ENCODE measurements at places on chromosomes 4 and X.

DNA sequence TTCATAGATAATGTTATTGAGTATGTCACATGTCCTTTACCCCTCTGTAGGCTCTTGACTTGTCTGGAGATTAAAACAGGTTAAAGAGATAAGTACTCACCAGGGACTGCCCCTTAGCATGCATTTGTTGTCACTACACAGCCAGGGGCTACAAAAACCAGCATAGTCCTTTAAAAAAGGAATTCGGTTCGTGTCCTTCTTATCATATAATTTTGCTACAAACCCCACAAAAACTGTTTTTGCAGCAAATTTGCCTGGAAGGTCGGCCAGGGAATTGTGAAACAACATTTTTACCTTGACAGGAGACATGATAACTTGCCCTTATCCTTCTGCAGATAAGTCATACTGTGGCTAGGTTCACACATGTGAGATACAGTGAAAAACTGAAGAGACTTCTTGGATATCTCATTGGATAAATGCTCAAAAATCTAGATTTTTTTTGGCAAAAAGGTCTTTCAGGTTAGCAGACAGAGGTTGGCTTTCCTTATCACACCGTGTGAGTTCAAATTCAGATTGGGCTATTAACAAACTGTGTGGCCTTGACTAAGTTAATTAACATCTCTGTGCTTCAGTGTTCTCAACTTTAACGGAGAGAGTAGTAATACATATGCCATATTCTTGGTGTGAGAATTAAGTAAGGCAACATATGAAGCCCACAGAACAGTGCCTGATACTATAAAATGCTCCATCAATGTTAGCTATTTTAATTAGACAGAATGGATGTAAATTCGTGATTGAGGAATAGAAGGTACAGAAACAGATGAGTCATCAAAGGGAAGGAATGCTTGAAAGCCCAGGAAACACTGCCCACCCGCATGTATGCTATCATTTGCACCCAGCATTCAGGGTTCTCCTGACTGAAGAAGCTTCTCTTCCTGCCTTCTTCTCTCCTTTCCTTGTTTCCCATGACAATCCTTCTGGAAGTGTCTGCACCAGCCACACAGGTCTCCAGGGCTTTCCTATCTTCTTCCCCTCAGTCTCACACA is 30.0 kb downstream of the FAM9C start:
- peak; percentile 32 for DNase-seq

GRCh38 chrX:154986826-154987575 is 35.5 kb downstream of the F8 start:
- DNase-seq, result no peak

DNA sequence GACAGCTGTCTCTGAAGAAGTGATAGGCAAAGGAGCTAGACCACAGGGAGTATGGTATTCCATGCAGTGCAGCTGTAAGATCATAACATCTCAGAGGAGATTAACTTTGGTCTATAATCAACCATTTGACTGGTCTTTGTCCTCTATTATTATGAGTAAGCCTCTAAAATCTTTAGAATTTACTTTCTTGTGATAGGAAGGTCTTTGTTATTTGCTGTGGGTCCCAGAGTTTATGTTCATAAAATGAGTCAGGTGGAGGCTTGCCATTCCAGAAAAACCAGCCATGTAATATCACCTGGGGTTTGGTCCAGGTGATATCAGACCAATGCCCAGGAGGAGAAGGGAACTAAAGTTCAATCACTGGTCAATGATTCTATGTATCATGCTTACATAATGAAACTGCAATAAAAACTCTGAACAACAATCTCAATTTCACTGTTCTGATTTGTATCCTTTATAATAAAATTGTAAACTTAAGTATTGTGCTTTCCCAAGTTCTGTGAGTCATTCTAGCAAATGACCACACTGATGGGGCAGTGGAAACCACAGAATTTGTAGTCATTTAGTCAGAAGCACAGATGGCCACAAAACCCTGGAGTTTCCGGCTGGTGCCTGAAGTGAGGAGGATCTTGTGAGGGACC is 239.6 kb upstream of the TRAM1L1 start:
- DNase-seq, result peak; percentile 78

DNA sequence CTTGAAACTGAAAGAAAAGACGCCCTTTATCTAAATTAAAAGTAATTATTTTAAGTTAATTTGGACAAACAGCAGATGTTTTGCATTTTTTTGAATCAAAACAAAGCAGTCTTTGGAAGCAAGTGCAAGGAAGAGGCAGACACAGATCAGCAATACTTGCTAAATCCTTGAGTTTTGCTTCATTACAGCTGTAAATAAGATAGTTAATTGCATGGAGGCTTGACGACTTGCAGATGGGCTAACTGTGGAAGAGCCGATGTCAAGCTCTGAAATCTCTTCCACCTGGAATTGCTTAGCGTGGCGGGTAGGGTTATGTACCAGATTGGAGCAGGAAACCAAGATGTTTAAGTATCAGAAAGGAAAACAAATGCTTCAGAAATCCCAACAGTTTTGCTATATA is 148.8 kb downstream of the POLA1 start:
- no peak for DNase-seq

DNA sequence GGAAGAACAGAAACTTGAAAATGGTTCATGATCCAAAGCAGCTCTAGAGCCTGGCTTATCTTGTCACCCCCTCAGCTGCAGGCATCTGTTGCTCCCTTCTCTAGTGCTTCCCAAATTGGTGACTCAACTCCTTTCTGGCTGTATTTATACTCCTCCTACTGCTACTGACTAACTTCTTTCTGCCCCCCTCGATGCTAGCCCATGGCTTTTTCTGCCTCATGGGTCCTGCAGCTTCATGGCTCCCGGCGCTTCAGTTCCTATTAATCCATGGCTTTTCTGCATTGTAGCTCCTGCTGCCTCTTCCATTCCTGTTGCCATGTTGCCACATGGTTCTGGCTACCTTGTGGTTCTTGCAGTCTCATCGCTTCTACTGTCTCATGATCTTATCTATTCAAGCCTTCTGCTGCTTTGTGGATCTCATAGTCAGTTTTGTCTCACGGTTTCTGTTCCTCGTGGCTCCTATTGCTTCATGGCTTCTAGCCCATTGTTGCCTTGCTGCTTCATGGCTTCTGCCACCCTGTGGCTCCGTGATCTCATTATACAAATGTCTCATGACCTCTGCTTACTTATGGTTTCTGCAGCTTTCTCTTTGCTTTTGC is 48.1 kb downstream of the SMC1A start:
- DNase-seq, result peak; percentile 2

- DNase-seq, result peak; percentile 62
Measured at GRCh38 chrX:12011075-12011474, 127.2 kb upstream of the FRMPD4 start.

DNA sequence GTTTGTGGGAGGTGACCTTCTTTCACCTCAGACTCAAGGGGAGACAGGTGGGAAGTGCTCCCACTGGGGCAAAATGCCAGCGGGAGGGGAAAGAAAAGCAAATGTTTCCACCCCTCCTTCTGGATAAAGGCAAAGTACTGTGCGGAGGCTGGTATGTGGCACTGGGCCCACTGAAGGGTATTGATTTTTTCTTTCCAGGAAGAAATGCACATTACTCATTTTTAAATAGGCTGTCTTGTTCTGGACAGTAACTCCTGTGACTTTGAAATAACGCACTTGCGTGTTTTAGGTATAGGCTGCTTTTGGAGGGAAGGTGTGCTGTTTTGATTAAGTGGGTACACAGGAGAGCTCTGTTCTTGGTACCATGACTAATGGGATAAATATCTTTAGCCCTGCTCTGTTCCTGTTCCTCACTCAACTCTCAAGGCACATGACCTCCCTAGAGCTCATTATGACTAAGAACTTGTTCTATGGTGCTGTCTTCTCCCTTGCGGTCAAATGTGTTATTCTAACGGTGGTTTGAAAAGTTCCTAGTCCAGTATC is 40.7 kb upstream of the MBTPS2 start:
- DNase-seq, result peak; percentile 75

DNA sequence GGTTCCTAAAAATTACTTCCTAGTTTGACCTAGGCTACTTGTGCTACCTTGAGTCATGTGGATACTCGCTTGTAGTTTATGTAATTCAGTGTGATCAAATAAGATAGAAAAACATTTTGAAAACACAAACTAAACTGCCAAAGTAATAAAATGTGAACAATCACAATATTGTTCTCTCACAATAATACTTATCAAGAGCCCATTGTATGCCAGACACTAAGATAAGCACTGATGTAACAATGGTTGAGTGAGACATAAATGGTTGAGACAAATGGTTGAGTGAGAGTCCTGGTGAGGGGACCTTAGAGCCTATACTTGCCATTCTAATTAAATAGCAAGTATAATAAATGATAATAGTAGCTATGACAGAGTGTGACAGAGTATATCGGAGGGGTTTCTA is 41.7 kb downstream of the RFC1 start:
- no peak for DNase-seq

- no peak for DNase-seq
Measured at GRCh38 chr4:147724468-147725201, 7.3 kb upstream of the ARHGAP10 start.

DNA sequence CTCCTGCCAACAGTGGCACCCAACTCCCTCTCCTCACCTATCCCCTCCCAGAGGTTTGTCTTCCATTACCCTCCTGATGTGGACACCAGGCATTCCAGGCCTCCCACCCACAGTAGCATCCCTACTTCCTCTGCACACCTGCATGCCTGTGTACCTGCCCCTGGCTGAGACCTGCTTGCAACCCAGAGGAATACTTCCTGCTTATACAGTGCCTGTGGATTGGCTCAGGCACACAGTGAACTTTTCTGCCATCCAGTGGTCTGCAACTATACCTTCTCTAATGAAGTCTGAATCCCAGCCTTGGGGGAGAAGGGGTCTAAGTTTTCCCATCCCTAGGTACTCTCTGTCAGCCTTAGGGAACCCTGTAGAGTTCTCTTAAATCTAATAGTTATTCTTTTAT is 169.9 kb downstream of the IQCM start:
- no peak for DNase-seq

GRCh38 chr4:123250843-123251242 is 145.8 kb upstream of the SPRY1 start:
- DNase-seq, result peak; percentile 47

DNA sequence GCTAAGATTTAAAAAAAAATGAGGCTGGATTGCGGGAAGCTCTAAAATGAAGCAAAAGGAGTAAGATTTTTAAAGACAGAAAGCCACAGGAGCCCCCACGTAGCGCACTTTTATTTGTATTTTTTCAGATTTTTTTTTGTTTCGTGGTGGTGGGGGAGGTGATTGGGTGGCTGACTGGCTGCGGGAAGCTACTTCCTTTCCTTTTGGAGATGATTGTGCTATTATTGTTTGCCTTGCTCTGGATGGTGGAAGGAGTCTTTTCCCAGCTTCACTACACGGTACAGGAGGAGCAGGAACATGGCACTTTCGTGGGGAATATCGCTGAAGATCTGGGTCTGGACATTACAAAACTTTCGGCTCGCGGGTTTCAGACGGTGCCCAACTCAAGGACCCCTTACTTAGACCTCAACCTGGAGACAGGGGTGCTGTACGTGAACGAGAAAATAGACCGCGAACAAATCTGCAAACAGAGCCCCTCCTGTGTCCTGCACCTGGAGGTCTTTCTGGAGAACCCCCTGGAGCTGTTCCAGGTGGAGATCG is 908 bp downstream of the PCDH10 start:
- peak; percentile 12 for DNase-seq

- peak; percentile 37 for DNase-seq
Measured at GRCh38 chr4:65089666-65090065, 580.6 kb downstream of the EPHA5 start.

- no peak for DNase-seq
Measured at GRCh38 chr4:111074523-111075114, 451.7 kb upstream of the PITX2 start.

- no peak for DNase-seq
Measured at GRCh38 chr4:103306870-103307375, 108.8 kb upstream of the CENPE start.

DNA sequence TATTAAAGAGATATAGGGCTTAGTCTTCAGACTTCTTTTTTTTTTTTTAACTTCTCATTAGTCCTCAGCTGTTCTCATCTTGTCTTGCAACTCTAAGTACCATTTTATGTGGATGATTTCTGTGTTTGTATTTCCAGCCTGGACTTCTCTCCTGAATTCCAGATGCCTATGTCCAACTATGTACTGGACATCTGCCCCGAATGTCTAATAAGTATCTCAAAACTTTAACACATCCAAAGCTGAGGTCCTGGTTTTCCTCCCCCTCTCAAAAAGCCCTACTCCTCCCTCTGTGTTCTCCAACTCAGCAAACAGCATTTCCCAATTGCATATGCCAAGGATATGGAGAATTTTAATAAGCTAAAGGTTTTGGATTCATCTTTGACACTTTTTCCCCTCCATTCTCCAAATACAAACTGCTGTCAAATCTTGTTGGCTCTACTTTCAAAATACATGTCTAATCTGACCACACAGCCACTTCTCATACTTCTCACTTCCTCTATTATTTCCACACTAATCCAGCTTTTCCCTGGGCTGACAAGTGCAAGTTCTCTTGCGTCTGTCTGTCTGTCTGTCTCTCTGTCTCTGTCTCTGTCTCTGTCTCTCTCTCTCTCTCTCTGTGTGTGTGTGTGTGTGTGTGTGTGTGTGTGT is 79.8 kb downstream of the CLCN5 start:
- DNase-seq, result no peak

GRCh38 chrX:9162698-9163097 is 128.8 kb upstream of the FAM9B start:
- DNase-seq, result no peak

DNA sequence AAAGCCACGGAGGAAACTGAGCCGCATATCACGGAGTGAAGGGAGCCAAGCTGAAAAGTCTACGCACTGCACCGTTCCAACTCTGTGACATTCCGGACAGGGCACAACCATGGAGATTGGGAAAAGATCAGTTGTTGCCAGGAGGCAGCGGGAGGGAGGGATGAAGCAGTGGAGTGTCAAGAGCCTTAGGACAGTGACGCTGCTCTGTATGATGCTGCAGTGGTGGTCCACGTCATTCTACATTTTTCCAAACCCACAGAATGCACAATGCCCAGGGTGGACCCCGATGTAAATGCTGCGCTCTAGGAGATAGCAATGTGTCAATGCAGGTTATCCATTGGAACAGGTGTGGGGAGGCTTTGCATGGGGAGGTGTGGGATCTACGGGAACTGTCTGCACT is 7.5 kb upstream of the WFS1 start:
- no peak for DNase-seq

DNA sequence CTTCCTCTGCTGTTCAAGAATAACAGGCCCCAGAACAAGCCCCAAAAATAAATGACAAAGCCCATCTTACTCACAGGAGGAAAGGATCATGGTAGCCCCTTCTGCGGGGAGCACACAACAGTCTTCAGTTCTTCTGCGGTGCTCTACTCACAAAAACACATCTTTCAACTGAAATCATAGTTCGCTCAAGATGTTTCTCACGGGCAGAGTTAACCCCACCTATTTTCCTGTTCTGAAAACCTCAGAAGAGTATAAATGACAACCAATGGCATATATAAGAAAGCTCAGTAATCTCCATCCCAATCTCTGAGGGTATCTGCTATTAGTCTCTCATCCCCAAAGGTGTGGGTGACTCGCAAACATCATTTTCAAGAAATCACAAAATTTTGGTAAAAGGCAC is at the start of gene TXK:
Gene TXK, minus strand, starts transcription at position 170 of the 400 bp plus-strand sequence. Its CDS starts 80 bp downstream, at position 90.
- DNase-seq, result no peak

GRCh38 chr4:40621229-40621591 is 8.5 kb downstream of the RBM47 start:
- no peak for DNase-seq

- peak; percentile 82 for DNase-seq
Measured at GRCh38 chr4:83251447-83251830, 33.2 kb downstream of the COQ2 start.

GRCh38 chrX:100643956-100644860 is at the start of gene SRPX2:
Gene SRPX2, plus strand, starts transcription at chrX:100644199. Its CDS starts 2,124 bp downstream, at chrX:100646323.
- DNase-seq, result peak; percentile 90

GRCh38 chr4:11543706-11544105 is 115.0 kb upstream of the HS3ST1 start:
- DNase-seq, result peak; percentile 27
